ENCODE measurements at places on chromosomes 13 and 19.

DNA sequence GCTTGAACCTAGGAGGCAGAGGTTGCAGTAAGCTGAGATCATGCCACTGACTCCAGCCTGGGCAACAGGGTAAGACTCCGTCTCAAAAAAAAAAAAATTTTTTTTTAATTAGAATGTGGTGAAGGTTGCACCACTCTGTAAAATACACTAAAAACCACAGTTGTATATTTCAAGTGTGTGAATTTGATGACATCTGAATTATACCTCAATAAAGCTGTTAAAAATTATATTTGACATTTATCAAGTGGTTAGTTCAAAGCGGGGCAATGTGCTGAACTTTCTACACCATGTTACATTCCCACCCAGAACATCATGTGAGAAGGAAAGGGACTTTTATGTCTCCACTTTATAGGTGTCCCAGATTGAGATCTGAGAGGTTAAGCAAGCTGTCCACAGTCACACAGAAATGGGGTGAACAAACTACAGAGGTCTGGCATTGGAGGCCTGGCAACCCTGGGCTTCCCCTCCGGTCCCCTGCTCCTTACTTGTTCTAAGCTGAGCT, 5.9 kb upstream of the S1PR5 start:
- no peak for DNase-seq

DNA sequence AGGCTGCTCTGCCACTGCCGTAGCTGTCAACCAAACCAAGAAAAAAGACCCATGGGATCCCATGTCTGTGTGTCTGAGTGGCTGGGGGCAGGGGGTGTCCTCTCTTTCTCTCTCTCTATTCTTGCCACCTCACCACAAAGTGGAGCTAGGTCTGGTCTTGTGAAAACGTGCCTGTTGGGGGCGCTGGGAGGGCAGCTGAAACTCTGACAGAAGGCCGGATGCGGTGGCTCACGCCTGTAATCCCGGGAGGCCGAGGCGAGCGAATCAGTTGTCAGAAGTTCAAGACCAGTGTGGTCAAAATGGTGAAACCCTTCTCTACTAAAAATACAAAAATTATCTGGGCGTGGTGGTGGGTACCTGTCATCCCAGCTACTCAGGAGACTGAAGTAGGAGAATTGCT, 29.2 kb downstream of the ZNF146 start:
- no peak for DNase-seq

DNA sequence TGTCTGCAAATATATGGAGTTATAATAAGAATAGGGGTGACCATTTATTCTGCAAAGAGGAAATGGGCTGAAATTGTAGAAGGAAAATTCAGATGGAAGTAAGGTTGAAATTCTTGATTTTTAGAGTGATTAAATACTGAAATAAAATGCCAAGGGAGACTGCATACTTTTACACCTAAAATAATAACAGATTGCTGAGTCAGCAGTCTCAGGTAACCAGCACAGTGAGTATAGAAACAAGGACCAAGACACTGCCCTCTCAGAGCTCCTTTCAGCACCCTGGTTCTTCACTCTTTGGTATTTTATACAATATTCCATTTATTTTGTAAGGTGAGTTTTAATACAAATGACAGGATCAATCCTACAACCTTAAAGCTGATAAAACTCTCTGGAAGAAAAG, 48.8 kb upstream of the MLNR start:
- DNase-seq = no peak

DNA sequence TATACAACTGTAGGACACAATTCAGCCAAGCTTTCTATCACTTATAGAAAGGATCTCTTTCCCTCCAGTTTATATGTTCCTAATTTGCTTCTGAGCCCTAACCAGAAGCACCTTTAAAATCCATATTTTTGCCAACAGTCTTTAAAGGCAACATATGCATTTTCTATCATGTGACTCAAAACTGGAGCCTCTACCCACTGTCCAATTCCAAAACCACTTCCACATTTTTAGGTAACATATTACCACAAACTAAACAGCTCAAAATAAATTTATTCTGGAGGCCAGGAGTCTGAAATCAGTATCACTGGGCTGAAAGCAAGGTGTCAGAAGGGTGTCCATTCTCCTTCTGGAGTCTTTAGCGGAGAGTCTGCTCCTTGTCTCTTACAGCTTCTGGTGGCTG, 15.9 kb upstream of the EFNB2 start:
- DNase-seq = no peak

DNA sequence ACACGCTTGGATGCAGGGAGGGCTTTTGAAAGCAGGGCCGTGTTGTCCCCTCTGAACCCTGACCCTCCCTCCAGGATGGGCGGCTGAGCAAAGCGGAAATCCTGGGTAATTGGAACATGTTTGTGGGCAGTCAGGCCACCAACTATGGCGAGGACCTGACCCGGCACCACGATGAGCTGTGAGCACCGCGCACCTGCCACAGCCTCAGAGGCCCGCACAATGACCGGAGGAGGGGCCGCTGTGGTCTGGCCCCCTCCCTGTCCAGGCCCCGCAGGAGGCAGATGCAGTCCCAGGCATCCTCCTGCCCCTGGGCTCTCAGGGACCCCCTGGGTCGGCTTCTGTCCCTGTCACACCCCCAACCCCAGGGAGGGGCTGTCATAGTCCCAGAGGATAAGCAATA, 15.2 kb downstream of the RCN3 start:
- DNase-seq = no peak

- DNase-seq = no peak
Measured at GRCh38 chr13:99514801-99515200, 13.5 kb downstream of the TM9SF2 start.

- no peak for DNase-seq
Measured at GRCh38 chr13:113591750-113592149, 7.2 kb downstream of the TFDP1 start.

DNA sequence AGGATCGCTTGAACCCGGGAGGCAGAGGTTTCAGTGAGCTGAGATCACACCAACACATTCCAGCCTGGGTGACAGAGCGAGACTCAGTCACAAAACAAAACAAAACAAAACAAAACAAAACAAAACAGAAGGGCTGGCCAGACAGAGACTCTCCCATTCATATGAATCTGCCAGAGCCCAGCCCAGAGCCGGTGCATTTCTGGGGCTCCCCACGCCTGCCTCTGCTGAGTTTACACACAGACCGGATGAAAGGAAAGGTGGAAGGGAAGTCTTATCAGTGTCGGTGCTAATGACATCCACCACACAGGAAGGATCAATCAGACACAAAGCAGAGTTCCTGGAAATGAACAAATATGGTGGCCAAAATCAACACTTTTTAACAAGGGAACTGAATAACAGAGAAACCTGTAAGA, 6.8 kb downstream of the TRAPPC6A start:
- DNase-seq = no peak

- no peak for DNase-seq
Measured at GRCh38 chr13:51562011-51562671, 22.1 kb upstream of the WDFY2 start.

GRCh38 chr13:95185851-95186250, 115.4 kb downstream of the ABCC4 start:
- no peak for DNase-seq

DNA sequence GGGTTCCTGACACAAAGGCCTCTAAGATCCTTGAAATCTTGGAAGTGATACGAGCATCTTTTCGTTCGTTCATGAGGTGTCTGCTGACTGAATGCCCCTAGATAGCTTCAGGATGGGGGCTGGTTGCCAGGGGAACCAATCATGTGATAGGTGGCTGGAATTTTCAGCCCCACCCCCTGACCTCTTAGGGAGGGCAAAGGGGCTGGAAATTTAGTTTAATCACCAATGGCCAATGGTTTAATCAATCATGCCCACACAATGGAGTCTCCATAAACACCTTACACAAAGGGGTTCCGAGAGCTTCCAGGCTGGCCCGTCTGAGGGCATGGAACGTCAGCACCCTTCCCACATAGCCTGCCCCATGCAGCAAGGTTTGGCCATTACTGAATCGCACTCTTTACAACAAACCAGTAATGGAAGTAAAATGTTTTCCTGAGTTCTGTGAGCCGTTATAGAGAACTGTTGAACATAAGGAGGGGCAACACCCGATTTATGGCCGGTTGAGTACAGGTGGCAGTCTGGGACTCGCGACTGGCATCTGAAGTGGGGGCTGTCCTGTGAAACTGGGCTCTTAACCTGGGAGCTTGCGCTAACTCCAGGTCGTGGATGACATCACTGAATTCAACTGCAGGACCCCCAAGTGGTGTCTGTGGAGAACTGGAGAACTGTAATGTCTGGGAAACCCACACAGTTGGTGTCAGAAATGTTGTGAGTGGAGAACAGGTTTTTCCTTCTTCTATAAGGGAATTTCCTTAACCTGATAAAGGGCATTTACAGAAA, 25.6 kb downstream of the MLLT1 start:
- no peak for DNase-seq

DNA sequence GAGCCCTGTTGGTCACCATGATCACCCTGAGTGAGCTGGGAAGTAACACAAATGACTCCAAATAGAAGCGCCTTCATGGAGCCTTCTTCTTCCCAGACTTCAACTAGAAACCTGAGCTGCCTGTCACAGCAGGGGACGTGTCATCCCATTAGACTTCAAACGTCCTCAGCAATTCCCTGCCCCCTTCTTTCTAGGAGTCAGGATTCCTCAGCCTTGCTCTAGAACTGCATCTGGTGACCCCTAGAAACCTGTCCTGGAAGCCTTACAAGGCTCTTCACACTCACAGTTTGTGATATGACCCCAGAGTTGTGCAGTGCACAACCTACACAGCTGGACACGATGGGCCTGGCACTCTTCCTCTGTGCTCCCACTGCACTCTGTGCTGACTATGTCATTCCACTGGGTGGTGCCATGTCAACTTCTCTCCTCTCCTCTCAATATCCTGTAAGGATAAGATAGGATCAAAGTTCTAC, 23.6 kb upstream of the TTYH1 start:
- no peak for DNase-seq

- DNase-seq = no peak
Measured at GRCh38 chr13:20412691-20413355, 112.8 kb downstream of the CRYL1 start.

DNA sequence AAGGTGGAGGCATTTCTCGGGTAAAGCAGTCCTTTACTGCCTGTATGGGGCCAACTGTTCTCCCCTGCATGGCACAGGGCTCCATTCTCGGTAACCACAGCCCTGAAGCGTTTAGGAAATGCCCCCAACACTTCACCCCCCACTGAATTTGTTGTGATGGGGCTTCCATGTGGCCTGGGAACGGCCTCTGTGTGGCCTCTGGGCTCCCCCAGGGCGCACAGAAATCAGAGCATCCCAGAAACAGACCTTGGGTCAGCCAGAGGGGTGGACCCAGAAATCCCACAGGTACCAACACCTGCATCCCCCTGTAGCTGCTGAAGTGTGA, 153.7 kb upstream of the VSTM2B start:
- DNase-seq = no peak

GRCh38 chr19:53463263-53463662, 4.3 kb upstream of the ZNF813 start:
- no peak for DNase-seq

GRCh38 chr13:113472355-113473025, 18.0 kb downstream of the DCUN1D2 start:
- DNase-seq = no peak

DNA sequence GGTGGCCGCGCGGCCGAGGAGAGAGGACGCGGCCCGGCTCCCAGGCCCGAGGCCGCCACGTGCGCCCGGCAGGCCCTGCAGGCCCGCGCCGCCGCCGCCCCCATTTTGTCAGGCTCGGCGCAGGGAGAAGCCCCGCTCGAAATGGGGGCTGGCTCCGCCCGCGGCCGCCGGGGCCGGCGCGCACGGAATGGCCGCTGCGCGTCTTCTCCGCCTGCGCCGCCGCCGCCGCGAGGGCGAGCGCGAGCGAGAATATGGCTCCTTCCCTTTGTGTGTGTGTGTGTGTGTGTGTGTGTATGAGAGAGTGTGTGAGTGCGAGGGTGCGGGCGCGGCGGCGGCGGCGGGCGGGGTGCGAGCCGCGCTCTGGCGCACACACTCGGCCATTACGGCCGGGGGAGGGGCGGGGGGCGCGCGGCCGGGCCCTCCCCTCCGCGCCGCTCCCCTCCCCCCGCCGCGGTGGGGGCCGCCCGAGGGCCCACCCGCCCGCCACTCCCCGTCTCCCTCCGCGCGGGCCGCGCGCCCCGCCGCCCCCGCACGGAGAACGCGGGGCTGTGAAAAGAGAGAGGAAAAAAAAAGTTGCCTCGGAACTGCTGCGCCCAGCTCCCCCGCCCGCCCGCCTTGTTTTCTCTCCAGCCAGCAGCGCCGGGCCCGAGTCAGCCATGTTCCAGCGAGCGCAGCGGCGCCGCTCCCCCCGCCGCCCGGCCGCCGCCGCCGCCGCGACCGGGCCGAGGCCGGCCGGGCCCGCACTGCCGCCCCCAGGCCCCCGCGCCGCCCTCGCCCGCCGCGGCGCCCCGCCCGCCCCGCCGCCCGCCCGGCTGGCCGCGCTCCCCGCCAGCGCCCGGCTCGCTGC, 1.0 kb downstream of the HMGB1 start:
- peak; percentile 53 for DNase-seq

- DNase-seq = no peak
Measured at GRCh38 chr19:1445932-1446712, 3.8 kb upstream of the APC2 start.

DNA sequence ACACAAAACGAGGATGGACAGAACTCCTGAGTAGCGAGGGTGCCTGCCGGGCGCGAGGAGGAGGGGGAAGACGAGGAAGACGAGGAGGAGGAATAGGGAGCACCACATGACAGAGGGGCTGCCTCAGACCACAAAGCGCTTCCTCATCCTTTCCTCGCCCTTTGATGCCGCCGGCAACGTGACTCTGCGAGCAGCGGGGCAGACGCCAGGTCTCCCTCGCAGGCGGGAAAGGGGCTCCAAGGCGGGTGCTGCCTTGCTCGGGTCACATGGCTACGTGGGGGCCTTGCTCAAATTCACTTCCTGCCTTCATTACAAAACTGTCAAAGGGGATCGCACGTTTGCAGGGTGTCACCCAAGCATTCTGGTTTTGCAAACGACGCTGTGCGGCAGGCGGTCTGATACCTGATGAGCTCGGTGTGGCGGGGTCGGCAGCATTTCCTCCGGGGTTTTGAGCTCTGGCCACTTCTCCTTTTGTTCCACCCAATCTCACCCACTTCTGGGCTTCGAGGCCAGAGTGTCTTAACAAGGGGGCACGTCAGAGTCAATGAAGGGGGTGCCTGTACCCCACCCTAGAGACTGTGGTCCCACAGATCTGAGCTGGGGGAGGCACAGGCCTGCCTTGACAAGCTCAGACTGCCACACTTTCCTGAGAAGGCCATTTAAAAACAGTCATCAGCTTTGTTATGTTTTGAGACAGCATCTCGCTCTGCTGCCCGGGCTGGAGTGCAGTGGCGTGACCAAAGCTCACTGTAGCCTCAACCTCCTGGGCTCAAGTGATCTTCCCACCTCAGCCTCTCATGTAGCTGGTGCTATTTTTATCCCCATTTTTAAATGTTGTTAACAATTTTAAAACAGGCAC, 14.9 kb downstream of the MAP2K2 start:
- DNase-seq = no peak

GRCh38 chr19:14582894-14583340, at the start of gene CLEC17A:
Gene CLEC17A (plus strand): TSS chr19:14583084. CDS start chr19:14583161, 77 bp downstream.
- no peak for DNase-seq

Data from stimulated activated CD4-positive, alpha-beta T cell treated with anti-CD3 and anti-CD28 coated beads, Interleukin-1b, Interleukin-23, amount 100 ng/mL, for 1 hour (primary cell).